ENCODE measurements at places on chromosomes 4 and X. TPM values are rescaled to one million over a fixed set of nuclear protein-coding genes. Genes with fewer than 3 reads are reported as not detected.

The SLC25A5 gene
- total RNA-seq: 1,116 TPM

The ZNF630 gene
- 2.5 TPM for total RNA-seq

The CENPVL3 gene
- total RNA-seq: not detected

The STPG2 gene
- total RNA-seq: 0.25 TPM

The SPATA18 gene
- 10.7 TPM for total RNA-seq

- no peak for DNase-seq
Observed at GRCh38 chrX:83504721-83505479, 3.2 kb upstream of the POU3F4 start.

- no peak for DNase-seq
Observed at GRCh38 chr4:7323872-7324650, 110.7 kb downstream of the PSAPL1 start.

DNA sequence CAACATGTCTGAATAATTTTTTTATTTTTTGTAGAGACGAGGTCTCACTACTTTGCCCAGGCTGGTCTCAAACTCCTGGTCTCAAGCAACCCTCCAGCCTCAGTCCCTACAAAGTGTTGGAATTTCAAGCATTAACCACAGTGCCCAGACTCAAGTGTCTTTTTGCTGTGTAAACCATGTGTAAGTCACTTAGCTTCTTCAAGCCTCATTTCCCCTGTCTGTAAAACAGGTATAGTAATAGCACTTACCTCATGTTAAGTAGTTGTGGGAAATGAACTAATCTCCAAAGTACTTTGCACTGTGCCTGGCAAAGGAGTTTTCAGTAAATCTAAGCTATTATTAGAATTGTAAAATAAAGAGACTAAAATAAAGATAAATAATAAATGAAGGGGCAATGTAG, 35.7 kb downstream of the STBD1 start:
- no peak for DNase-seq

DNA sequence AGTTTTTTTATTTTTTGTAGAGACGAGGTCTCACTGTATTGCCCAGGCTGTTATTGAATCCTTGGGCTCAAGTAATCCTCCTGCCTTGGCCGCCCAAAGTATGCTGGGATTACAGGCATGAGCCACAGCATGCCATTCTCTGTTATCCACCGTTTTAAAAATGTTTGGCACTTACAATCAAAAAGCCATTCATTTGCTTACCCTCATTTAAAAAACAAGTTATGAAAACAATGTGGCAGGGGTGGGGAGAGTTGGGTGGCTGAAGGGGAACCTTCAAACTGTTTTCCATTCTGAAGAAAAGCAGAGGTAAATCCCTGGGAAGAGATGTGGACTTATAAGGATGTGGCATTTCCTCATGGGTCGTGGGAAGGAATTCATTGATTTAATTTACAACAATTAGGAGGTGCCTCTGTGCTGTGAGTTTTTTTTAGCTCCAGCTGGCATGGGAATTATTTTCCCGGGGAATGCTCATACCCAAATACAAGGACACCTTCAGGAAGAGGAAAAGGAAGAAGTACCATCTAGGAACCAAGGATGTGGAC, 103.5 kb downstream of the MID1 start:
- DNase-seq: no peak

DNA sequence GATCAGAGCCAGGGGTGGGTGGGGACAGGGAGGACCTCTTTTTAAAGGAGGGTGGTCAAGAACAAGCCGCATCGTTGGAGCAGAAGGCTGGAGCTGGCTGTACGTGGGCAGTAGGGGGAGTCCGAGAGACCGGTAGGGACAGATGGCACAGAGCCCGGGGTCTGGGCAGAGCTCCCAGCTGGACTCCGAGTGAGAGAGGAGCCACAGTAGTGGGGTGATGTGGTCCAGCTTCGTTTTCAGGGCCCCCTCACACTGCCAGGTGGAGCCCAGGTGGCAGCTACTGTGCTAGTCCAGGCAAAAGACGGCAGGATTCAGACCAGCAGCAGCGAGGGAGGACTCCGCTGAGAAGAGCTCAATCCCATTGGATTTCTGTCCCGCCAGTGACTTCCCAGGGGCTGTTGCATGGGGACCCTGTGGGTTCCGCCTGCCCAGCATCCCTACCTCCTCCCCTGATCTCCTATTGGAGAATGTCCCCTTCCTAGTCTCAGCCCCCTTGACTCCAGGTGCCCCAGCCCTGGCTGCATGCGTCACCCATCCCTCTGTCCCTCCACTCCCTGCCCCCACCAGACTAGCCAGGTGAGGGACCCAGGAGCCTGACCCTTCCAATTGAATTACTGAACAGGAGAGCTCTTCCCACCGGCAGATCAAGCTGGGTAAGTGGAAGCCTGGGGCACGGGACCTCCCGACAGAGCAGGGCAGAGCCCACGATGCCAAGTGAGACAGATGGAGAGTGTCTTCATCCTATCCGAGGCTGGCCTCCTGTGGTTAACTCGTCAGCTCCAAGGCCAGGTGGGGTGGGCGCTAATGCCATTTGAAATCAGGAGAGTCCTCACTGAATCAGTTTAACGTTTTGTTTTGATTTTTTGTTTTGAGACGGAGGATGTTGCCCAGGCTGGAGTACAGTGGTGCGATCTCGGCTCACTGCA, 2.9 kb downstream of the ARHGAP4 start:
- DNase-seq: peak; percentile 69

DNA sequence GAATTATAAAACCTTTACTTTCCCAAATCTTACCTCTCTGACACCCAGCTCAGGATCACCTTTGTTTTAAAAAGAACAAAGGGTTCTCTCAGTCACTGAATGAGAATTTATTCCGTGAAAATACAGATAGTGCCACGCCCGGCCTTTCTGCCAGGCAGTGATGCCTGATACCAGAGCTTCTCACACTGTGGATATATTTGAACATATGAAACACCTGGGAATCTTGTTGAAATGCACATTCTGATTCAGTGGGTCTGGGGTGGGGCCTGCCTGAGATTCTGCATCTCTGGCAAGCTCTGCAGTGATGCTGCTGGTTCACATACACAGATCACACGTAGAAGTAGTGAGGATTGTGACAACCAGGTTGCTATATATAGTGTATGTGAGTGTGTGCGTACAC, 46.0 kb downstream of the ELOVL6 start:
- no peak for DNase-seq

- no peak for DNase-seq
Observed at GRCh38 chrX:16756724-16757123, 29.5 kb upstream of the TXLNG start.

- no peak for DNase-seq
Observed at GRCh38 chr4:98639108-98639507, 19.3 kb downstream of the TSPAN5 start.

DNA sequence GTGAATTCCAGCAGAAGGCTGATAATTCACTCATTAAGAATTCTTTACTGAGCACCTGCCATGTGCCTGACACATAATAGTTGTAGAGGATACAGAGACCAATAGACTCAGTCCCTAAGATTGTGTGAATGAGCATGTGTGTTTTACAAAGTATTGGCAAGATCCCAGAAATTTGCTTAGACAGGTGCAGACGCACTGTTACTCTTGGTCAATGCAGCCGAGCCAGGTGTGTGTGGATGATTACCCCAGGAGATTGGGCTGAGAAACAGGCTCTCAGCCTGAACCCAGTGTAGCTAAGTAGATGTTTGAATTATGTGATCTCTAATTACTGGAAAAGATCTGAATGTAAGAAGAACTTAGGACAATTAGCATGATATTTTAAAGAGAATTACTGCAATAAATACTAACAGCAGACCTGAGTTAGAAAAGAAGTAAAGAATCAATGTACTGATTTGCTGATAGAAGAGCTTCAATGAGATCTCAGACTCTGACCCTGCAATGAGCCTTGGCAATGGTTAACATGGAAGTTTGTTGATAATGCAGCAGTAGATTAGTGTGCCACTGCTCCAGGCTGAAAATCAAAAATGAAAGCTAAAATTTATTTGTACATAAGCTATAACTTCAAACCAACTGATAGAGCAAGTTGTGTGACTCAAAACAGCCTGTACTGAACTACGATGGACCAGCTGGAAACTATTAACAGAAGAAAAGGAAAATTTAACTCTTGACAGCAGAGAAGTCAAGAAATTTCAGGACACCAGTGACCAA, 32.2 kb upstream of the NDST4 start:
- peak; percentile 44 for DNase-seq

- no peak for DNase-seq
Observed at GRCh38 chr4:22780317-22780716, 87.6 kb downstream of the GBA3 start.

GRCh38 chr4:143451186-143451585, 62.3 kb upstream of the SMARCA5 start:
- DNase-seq: no peak

Measured in left colon (tissue), 2 donors.